Activated CD8-positive, alpha-beta memory T cell treated with anti-CD3 and anti-CD28 coated beads for 36 hours (primary cell): ENCODE measurements at places on chromosomes 12 and 14. TPM values are rescaled to one million over a fixed set of nuclear protein-coding genes. Genes with fewer than 3 reads are reported as not detected.

NPFF gene
- total RNA-seq, result not detected

AKAP5 gene
- total RNA-seq, result 4.5 TPM

PMCH gene
- 1.8 TPM for total RNA-seq

GABARAPL1 gene
- 12.7 TPM for total RNA-seq

SLCO1A2 gene
- not detected for total RNA-seq

SPX gene
- 0.34 TPM for total RNA-seq

VWF gene
- 0.04 TPM for total RNA-seq

PLEKHG7 gene
- not detected for total RNA-seq

KLRG1 gene
- 8.7 TPM for total RNA-seq

SRSF9 gene
- total RNA-seq, result 281 TPM

GPR162 gene
- total RNA-seq, result 0.21 TPM

DEGS2 gene
- total RNA-seq, result 0.23 TPM

LBHD2 gene
- not detected for total RNA-seq

MMP14 gene
- 0.76 TPM for total RNA-seq

RAB5B gene
- total RNA-seq, result 32.4 TPM

NR1H4 gene
- total RNA-seq, result not detected

ADCY6 gene
- total RNA-seq, result 0.25 TPM

LETMD1 gene
- total RNA-seq, result 68.9 TPM

LYZ gene
- not detected for total RNA-seq

SLC39A2 gene
- not detected for total RNA-seq

MGP gene
- not detected for total RNA-seq

KRT8 gene
- total RNA-seq, result not detected

CLEC7A gene
- total RNA-seq, result not detected

ATL1 gene
- total RNA-seq, result 0.73 TPM

A2ML1 gene
- total RNA-seq, result not detected

CD69 gene
- total RNA-seq, result 83.5 TPM

B4GALNT1 gene
- total RNA-seq, result 3.2 TPM

FAM90A1 gene
- 0.13 TPM for total RNA-seq

FAM186B gene
- total RNA-seq, result not detected

SRGAP1 gene
- total RNA-seq, result 0.69 TPM

DPPA3 gene
- not detected for total RNA-seq

RBP5 gene
- total RNA-seq, result 0.19 TPM

GLIPR1L1 gene
- total RNA-seq, result not detected

CLEC9A gene
- not detected for total RNA-seq

RBMS2 gene
- 5.1 TPM for total RNA-seq

IFI27L1 gene
- total RNA-seq, result 21.9 TPM

TAS2R50 gene
- total RNA-seq, result 0.42 TPM

CLEC14A gene
- total RNA-seq, result not detected

NAV3 gene
- not detected for total RNA-seq

COCH gene
- 3.1 TPM for total RNA-seq

LRFN5 gene
- not detected for total RNA-seq
